ENCODE measurements at places on chromosomes 6 and 20.

- DNase-seq, result no peak
Observed at GRCh38 chr6:41625442-41625841, 12.8 kb upstream of the MDFI start.

GRCh38 chr20:16714751-16715150 lies 15.1 kb upstream of the SNRPB2 start:
- no peak for DNase-seq

- no peak for DNase-seq
Observed at GRCh38 chr6:81785377-81785776, 32.9 kb upstream of the TENT5A start.

- DNase-seq, result no peak
Observed at GRCh38 chr6:105818505-105818904, 267.6 kb upstream of the PRDM1 start.

DNA sequence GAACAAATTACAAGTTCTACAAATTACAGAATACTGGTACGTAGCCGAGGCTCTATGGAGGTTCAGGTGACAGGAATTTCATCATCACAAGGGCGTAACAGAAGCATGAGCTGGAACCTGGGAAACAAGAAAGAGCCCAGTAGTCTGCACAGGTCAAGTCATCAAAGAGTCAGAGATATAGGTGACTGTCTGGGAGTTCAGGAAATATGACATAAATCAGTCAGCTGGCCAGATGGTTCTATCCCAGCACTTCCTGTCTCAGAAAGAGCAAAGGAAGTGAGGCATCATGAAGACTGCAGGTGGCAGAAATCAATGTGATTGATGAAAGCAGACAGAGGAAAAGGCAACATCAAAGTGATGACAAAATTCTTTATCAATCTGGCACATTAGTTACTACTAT lies 23.3 kb downstream of the MYCT1 start:
- DNase-seq, result no peak

- DNase-seq, result no peak
Observed at GRCh38 chr6:136950436-136951126, 28.5 kb downstream of the SLC35D3 start.

- DNase-seq, result no peak
Observed at GRCh38 chr6:156242206-156242605, 535.0 kb upstream of the ARID1B start.

GRCh38 chr20:60137657-60138245 lies 179.5 kb downstream of the CDH26 start:
- DNase-seq, result no peak

DNA sequence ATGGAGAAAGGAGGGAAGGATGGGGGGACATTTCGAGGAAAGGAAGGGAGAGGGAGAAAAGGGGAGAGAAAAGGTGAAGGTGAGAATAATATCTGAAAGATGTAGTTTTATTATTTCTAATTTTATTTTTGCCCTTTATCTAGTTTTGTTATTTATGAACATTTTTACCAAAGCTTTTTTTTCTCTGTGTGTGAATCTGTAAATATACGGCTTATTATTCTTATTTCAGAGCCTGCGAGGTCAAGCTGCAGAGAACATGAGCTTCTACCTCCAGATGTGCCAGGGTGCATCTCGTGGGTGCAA lies 35.0 kb downstream of the HLA-A start:
- no peak for DNase-seq

DNA sequence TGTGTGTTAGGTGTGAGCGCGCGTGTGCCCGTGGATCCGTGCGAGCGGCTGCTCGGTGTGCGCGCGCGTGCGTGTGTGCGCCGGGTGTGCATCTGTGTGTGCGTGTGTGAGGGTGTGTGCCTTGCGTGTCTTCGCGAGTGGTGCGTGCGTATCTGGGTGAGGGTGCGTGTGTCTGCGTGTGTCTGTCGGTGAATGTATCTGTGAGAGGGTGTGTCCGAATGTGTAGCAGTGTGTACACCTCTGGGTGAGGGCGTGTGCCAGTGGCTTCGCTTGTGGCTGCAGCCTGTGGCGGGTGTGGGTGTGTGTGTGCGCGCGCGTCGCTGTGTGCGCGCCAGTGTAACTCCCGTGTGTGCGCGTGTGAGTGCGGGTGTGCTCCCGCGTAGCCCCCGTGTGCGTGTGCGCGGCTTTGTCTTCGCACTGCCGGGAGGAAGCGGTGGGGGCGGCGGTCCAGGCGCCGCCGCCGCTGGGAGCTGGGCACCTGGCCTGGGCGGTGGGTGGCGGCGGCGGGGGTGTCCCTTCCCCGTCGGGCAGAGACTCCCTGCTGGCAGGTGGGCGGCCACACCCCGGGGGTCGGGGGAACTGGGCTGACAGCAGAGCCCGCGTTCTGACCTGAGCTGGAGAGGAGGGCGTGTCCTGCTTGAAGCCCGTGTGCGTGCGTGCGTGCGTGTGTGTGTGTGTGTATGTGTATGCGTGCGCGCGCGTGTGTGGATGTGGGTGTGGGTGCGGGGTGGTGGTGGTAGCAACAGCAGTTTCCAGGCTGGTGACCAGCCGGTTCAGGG lies 61.3 kb upstream of the EPB41L1 start:
- no peak for DNase-seq

GRCh38 chr6:129673748-129674147 lies 36.2 kb downstream of the ARHGAP18 start:
- no peak for DNase-seq

- DNase-seq, result no peak
Observed at GRCh38 chr6:131807321-131807643, 538 bp upstream of the ENPP1 start.

DNA sequence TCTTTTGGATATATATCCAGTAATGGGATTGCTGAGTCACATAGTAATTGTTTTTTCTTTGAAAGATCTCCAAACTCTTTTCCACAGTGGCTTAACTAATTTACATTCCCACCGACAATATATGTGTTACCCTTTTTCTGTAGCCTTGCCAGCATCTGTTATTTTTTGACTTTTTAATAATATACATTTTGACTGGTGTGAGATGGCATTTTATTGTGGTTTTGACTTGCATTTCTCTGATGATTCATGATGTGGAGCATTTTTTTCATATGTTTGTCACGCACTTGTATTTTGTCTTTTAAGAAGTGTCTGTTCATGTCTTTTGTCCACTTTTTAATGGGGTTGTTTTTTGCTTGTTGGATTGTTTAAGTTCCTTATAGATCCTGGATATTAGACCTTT lies 58.9 kb upstream of the OPRM1 start:
- no peak for DNase-seq

DNA sequence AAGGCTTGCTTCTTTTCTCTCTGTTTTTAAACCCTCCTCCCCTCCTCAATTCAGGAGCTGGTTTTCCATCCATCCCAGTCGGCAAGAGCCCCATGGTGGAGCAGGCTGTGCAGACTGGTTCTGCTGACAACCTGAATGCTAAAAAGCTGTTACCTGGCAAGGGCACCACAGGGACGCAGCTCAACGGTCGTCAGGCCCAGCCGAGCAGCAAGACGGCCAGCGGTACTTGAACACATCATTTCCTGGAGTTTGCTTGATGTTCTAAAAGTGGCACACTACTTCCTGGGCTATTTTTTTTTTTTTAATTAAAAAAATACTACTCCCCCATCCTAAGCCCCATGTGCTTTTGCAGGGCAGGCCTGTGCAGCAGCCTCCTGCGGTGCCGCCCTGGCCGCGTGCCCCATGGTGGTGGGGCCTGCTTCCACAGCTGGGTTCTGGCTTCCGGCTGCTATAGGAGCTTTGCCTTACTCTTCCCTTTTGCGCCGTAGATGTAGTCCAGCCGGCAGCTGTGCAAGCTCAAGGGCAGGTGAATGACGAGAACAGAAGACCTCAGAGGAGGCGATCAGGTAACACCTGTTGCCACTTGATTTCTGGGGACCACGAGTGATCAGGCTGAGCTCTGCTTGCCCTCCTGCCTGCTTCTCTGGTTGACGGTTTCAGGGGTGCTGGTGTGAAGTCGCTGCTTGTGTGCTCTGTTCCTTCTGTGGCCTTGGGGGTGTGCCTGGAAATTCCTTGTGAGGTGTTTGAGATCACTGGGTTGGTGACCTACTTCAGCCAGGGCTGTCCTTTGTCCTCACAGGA lies 7.7 kb downstream of the LSM14B start:
- no peak for DNase-seq

DNA sequence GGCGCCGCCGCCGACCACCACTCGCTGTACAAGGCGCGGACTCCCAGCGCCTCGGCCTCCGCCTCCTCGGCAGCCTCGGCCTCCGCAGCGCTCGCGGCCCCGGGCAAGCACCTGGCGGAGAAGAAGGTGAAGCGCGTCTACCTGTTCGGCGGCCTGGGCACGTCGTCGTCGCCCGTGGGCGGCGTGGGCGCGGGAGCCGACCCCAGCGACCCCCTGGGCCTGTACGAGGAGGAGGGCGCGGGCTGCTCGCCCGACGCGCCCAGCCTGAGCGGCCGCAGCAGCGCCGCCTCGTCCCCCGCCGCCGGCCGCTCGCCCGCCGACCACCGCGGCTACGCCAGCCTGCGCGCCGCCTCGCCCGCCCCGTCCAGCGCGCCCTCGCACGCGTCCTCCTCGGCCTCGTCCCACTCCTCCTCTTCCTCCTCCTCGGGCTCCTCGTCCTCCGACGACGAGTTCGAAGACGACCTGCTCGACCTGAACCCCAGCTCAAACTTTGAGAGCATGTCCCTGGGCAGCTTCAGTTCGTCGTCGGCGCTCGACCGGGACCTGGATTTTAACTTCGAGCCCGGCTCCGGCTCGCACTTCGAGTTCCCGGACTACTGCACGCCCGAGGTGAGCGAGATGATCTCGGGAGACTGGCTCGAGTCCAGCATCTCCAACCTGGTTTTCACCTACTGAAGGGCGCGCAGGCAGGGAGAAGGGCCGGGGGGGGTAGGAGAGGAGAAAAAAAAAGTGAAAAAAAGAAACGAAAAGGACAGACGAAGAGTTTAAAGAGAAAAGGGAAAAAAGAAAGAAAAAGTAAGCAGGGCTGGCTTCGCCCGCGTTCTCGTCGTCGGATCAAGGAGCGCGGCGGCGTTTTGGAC lies 2.0 kb downstream of the SOX4 start:
- no peak for DNase-seq

GRCh38 chr20:21234324-21234723 lies 68.8 kb upstream of the XRN2 start:
- no peak for DNase-seq

DNA sequence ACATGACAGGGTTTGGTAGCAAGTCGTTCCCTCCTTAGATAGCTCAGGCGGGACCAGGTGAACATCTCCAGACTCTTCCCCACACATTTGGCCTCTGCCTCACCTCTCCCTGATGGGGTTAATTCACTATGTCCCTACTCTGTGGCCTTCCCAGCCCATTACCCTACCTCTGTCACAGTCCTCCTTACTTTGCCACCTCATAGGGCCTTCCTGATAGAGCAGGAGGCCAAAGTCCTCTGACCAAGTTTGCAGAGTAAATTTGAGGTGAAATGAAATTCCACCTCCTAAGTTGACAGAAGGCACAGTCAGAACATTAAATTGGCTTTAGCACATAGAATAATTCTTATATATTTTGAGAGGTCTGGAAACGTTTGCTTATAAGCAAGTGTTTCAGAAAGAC lies 53.1 kb upstream of the ARMC2 start:
- peak; percentile 56 for DNase-seq

GRCh38 chr20:1881240-1881835 lies 13.9 kb upstream of the SIRPA start:
- no peak for DNase-seq

DNA sequence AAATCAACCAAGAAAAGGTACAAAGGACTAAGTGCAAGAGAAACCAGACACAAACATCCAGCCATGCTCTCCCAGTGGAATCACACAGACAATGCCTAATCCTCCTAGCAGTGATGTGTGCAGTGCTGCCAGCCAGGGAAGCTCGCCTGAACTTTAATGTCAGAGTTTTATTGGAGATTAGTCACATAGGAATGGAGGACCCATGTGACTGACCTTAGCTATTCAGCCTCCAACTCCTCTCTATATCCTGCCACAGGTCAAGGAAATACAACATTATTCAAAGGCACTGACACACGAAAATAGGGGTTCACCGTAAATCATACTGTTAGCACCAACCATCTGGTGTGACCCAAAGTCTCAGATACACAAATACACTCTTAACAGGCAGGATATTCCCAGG lies 684.6 kb downstream of the DOK5 start:
- DNase-seq, result no peak

GRCh38 chr20:62198496-62198895 lies 15.7 kb downstream of the MTG2 start:
- no peak for DNase-seq

- DNase-seq, result no peak
Observed at GRCh38 chr6:72672906-72673305, 51.0 kb downstream of the KCNQ5 start.

GRCh38 chr6:126811321-126811720 lies 307.1 kb upstream of the RSPO3 start:
- DNase-seq, result no peak

- DNase-seq, result no peak
Observed at GRCh38 chr6:25411316-25411950, 132.3 kb downstream of the CARMIL1 start.

DNA sequence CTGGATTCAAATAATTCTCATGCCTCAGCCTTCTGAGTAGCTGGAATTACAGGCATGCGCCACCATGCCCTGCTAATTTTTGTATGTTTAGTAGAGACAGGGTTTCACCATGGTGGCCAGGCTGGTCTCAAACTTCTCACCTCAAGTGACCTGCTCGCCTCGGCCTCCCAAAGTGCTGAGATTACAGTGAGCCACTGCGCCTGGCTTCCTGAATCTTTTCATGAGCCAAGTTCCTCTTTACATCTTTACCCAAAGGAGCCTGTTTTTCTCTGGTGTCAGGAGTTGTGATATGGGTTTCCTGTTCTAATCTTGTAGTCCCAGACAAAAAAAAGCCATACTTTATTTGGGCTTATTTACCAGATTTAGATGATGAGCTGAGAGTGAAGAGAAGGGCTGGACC lies 34.4 kb downstream of the PCNA start:
- DNase-seq, result no peak

DNA sequence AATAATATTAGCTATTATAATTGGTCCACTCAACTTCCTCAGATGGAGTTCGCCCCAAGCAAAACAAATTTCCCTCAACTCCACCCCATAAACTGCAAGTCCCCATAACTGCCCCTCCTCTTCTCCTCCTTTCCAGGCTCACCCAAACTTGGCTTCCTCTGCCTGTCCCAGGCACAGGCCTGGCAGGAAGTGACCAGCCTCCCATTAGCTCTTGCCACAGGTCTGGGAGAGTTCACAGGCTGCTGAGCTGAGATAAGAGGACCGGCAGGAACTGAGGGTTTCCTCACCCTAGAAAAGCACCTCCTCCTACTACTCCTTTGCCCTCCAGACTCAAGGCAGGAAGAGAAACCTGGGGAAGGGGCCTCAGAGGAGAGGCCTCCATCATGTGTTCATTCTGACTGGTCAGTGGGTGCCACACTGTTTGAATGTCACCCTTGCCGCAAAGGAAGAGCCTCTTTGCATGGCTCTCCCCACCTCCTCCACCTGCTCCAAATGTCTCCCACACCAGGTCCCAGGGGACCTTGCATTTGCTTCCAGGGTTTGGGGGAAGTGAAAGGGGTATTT lies 24.5 kb upstream of the SMIM29 start:
- DNase-seq, result peak; percentile 46

GRCh38 chr6:22164236-22164635 lies 132.6 kb downstream of the PRL start:
- no peak for DNase-seq

DNA sequence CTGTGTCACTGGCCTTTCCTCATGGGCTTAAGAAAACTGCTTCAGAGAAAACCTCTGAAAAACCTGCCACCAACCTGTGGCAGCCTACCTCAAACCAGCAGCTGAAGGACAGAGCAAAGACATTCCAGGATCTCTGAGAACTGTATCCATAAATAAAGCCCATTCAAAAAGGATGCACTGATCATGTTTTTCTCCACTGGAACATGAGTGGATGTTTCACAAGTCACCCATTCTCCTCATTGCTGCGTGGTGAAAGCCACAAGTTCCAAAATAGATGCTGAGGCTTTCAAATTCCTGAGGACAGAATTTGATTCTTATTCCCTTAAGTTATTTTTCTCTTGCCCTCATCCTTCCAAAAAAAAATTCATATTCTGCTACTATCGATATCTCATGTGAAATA lies 280.6 kb downstream of the KHDC1L start:
- DNase-seq, result no peak
